Activated CD4-positive, CD25-positive, alpha-beta regulatory T cell (primary cell): ENCODE measurements at places on chromosomes 6 and 20.

DNA sequence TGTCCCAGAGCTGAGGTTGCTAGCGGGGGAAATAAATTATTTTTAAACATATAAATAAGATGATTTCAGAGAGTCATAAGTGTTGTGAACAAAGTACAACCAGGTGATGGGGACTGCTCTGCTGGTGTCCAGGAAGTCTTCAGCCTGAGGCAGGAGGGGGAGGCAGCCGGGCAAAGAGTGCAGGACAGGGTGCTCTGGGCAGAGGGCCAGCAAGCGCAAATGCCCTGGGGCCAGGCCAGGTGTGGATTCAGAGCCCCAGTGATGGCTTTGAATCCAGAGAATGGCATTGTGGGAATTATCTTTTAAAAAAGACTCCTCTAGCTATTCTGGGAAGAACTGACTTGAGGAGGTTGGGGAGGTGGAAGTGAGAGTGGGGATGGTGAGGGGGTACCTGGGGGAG is 1.6 kb downstream of the CLPSL1 start:
- no peak for DNase-seq

- no peak for DNase-seq
Measured at GRCh38 chr20:4714818-4715217, 6.9 kb upstream of the PRND start.

DNA sequence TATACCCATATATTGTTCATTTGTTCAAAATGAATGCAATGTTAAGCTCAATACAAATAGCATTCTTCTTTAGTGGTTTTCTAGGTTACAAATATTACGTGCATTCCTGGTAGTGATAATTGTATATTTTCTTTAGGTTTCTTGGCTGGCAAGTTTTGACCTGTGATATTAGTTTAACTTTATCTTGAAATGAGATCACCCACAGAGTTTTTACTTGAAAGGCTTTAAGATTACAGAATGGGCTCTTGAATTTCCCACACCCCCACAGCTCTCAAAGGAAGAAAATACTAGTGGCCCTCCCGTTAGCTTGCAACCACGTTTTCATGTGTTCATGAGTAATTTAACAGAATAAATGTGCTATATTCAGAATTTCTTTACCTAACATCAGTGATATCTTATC is 1315.5 kb upstream of the GJE1 start:
- DNase-seq, result no peak

DNA sequence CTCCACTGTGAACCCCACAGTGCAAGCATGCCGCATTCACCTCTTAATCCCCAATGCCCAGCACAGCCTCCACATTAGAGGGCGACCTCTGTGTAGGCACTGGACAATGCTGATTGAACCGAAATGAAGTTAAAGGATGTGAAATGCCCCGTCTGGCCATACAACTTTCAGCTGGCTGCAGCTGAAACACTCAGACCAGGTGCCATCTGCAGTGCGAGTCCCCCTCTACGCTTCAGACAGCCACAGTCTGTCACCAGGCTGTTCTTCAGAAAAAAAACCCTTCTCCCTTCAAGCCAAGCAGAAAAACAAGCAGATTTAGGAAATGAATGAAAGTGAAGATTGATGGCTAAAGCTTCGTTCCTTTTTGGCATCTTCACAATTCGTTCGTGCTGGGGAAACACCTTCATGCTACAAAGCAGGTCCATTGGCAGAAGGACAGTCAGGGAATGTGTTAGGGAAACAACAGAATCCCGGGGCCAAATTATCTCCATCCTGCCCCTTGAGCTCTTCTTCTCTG is 44.7 kb downstream of the TNFAIP3 start:
- DNase-seq, result no peak

DNA sequence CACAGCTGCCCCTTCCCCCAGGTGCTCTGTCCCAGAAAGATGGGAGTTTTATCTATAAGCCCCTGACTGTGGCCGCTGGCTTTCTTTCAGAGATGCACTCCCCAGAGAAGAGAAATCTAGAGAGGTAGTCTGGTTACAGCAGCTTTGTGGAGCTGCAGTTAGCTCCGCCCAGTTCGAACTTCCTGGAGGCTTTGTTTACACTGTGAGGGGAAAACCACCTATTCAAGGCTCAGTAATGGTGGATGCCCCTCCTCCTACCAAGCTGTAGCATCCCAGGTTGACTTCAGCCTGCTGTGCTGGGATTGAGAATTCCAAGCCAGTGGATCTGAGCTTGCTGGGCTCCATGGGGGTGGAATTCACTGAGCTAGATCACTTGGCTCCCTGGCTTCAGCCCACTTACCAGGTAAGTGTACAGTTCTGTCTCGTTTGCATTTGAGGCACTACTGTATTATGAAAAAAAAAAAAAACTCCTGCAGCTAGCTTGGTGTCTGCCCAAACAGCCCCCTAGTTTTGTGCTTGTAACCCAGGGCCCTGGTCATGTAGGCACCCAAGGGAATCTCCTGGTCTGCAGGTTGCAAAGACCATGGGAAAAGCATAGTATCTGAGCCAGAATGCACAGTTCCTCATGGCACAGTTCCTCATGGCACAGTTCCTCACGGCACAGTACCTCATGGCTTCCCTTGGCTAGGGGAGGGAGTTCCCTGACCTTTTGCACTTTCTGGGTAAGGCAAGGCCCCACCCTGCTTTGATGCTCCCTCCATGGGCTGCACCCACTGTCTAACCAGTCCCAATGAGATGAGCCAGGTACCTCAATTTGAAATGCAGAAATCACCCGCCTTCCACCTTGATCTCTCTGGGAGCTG is 275.0 kb downstream of the CENPW start:
- no peak for DNase-seq
